HL-60 (cell line): ENCODE measurements at places on chromosomes 3 and 15.
A peak's percentile ranks its signal among the peaks of the same experiment; 100 is the strongest.

GRCh38 chr3:187743195-187744141 is 1.8 kb downstream of the BCL6 start:
- DNase-seq: peak; percentile 20

DNA sequence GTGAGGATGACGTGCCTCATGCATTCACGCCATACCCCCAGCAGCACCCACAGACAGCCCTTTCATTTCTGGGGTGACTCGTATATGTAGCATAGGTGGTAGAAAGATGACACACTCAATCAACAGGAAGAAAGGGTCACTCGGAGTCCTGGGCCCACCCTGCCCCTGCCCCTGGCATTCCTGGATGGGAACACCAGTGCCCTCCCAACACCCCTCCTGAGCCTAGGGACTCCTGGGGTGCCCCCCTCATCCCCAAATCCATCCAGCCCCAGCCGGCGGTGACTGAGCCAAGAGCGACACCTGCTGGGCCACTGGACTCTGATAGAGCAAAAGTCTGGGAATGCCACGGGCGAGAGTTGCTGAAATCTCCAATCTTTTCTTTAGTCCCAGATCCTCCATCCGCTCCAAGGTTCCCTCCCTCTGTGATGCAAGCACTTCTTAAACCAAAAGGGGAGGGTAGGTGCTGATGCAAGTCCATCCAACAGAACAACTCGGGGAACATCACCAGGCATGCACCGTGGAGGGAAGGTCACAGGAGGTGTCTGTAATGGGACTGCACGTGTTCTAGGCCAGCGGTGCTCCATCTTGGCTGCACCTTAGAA is 31.1 kb downstream of the ACAN start:
- no peak for DNase-seq

DNA sequence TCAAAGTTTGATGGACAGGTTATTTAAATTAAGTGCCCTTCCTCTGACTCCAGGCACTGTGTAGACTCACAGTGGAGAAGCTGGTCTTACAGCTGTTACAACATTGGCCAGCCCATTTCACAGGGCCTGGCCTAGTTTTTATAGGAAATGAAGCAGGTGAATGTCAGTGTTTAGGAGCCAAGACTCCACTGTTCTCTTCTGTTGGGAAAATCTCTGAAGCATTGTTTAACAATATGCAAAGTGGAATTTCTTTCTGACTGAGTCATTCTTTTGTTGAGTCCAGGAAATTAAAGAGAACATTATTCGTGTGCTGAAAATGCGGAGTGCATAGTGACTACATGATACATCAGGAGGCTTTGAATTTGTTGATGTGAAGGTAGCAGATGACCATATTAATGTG is 64.7 kb downstream of the ARRDC4 start:
- no peak for DNase-seq

GRCh38 chr3:175422744-175423143 is 563.6 kb downstream of the NAALADL2 start:
- DNase-seq: no peak

- no peak for DNase-seq
These were observed 52.7 kb upstream of the GCNT3 start for GRCh38 chr15:59558851-59559250.

GRCh38 chr3:175226444-175226843 is 367.3 kb downstream of the NAALADL2 start:
- no peak for DNase-seq
